ENCODE measurements at places on chromosomes 5 and 9.

DNA sequence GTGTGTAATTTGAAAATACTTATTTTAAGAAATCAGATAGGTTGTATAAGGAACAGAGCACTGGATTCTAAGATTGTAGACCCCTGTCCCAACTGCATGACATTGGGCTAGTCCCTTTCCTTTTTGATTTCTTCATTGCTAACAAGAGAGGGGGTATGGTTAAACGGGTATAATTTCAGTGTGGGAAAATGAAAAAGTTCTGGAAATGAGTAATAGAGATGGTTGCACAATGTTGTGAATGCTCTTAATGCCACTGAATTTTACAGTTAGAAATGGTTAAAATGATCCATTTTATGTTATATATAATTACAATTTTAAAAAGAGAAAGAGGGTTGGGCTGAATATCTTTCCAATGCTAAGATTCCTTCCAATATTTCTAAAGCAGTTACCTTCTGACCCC lies 103.3 kb upstream of the LHFPL2 start:
- no peak for DNase-seq

- DNase-seq, result no peak
Observed at GRCh38 chr9:125527471-125528002, 179.5 kb downstream of the MAPKAP1 start.

DNA sequence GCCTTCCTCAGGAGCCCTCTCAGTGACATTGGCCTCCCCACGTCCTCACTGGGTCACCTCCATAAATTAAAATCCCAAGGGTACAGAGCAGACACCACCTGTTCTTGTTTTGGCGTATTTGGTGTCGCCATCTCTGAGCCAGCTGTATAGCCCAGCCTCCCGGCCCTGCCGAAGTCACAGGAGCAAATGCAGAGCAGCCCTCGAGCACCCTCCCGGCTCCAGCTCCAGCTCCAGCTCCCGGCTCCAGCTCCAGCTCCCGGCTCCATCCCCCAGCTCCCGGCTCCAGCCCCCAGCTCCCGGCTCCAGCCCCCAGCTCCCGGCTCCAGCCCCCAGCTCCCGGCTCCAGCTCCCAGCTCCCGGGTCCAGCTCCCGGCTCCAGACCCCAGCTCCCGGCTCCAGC lies 74.3 kb downstream of the ZNF354C start:
- DNase-seq, result no peak

DNA sequence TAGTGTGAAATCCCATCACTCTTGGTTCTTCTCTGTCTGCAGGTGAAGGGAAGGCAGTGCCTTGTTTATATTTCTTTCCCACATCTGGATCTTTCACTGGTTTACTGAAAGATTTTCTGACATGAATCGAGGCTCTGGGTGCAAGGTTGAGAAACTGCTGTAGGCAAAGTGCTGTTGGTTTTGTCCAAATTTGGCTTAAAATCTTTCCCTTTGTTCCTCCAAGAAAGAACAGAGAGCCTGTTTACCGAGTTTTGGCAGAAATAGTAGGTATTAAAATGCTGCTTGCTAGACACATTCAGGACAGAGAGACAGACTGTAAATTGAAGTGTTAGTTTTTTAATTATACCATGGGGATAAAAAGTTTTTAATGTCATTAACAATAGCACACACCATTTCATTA lies 21.5 kb downstream of the SKP2 start:
- DNase-seq, result no peak

DNA sequence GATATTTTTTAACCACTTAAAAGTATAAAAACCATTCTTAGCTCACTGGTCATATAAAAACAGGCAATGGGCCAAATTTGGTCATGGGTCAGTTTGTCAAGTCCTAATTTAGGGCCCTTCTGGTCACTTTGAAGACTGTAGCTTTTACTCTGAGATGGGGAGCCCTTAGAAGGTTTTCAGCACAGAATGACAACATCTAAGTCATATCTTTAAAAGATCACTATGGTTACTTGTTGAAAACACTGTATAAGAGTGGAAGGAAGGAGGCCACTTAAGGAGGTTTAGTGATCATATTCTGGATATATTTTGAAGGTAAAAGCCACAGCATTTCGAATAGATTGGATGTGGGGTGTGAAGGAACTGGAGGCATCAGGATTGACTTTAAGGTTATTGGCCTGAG lies 76.7 kb downstream of the STRBP start:
- DNase-seq, result no peak

GRCh38 chr5:44935262-44935661 lies 126.5 kb downstream of the MRPS30 start:
- no peak for DNase-seq

DNA sequence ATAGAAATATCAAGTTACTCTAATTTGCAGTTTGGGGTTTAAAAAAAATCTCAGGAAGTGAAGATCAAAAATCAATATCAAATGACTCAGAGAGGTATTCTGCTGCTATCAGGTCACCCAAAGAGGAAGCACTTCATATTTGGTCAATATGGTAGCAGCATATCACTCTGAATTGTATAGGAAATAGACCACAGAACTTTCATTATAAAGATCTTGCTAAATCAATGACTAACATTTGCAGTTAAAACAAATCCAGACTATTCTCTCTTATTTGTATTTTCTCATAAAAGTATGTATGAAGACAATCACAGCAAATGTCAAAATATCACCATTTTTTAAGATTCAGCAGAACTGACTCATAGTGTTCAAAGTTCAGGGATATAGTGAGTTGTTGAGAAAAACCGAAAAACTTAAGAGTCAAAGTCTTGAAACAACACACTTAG lies 105.8 kb upstream of the PCSK1 start:
- DNase-seq, result no peak

DNA sequence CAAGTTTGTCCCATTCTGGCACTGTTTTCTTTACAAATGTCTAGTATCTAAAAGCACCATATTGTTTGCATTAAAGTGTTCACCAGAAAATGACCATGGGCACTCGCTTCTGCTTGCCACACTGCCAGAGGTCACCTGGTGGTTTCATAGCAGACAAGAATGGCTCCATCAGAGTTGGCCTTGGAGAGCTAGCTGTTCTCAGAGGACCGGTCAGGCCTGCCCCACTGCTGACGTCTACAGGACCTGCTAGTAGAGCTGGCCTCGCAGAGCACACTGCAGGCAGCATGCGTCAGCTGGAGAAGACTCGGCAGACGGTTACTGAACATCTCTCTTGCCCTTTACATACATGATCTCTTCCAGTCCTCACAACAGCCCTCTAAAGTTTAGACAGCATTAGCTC lies 8.7 kb upstream of the TLX3 start:
- no peak for DNase-seq

DNA sequence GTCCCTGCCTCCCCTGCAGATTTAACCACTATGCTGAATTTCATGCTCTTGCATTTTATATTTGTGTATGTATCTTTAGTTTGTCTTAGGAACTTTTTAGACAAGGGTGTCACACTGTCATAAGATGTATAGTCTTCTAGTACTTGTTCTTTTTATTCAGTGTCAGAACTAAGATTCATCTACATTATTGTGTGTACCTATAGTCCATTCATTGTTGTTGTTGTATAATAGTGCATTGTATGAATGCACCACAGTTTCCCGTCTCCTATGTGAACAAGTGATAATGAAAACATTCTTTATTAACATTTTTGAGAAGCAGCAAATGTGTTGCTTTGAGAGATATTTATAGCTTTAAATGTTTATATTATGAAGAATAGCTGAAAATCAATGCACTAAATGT lies 45.9 kb downstream of the SFXN1 start:
- DNase-seq, result no peak

GRCh38 chr5:88394536-88395175 lies 126.0 kb upstream of the TMEM161B start:
- no peak for DNase-seq

DNA sequence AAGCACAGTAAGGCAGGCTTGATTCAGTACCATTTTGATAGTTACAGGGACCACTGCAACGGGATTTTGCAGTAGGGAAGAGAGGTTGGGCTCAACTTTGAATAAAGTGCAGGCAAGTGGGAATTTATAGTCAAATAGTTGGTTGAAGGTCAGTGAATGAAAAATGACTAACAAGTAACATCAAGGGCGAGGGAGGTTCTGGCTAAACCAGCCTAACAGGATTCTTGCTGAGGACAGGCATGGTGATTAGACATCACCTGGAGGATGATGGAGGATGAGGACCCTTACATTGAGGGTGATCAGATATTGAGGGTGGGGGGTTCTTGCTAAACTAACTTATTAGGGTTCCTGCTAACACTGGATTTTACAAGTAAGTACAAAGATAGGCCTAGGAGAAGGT lies 66.1 kb upstream of the SMC5 start:
- DNase-seq, result no peak

- no peak for DNase-seq
Observed at GRCh38 chr9:15191378-15191777, 115.6 kb downstream of the TTC39B start.

GRCh38 chr5:56175488-56175887 lies 57.6 kb downstream of the ANKRD55 start:
- DNase-seq, result no peak

GRCh38 chr9:69175486-69175885 lies 1.4 kb downstream of the TJP2 start:
- no peak for DNase-seq

DNA sequence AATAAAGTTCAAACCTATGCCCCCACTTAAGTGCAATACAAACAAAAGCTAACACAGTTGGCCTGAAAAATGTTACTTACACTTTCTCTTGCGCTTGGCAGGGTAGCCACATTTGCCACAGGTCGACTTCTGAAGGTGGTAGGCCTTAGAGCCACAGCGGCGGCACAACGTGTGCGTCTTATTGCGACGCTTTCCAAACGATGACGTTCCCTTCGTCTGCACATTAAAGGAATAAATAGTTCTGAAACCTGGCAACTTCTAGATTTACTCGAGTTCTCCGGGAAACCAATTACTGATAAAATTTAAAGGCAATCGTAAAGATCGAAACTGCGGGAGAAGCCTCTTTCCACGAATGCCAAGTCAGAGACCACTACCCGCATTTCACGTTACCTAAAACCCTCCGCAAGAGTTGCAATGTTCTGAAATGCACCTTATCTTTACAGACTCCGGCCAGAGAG lies 602 bp downstream of the RPL37 start:
- DNase-seq, result no peak
